ENCODE measurements at places on chromosomes 5 and 9.

GRCh38 chr5:98989727-98990126 lies 60.9 kb upstream of the CHD1 start:
- no peak for DNase-seq

DNA sequence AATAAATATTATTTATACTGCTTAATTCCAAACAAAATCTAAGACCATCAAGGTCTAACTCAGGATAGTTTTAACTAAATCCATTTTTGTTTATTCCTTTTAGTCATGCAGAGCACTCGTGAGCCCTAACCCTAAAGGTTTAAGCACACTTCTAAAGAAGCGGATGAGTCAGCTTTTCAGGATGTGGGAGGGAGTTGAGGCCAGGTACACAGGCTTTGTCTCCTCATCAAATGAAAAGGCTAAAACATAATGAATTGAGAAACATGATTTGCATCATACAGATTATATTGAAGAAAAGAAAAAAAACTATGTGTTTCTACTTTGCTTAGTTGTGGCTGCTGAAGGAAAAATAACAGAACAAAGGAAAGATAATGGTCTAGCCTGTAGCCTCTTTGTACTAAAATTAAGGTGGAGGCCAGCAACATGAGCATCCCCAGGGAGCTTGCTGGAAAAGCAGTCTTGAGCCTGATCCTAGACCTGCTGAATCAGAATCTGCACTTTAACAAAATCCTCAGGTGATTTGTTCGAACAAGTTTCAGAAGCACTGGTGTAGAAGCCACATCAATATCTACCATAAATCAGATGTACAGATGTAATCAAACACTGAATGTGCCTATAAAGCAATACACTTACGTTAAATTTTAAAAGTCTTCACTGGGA lies 21.1 kb upstream of the ISCA1 start:
- no peak for DNase-seq

GRCh38 chr5:69498384-69498783 lies 5.8 kb downstream of the OCLN start:
- DNase-seq: no peak

GRCh38 chr5:65986050-65986451 lies 59.7 kb downstream of the ERBIN start:
- DNase-seq: no peak

GRCh38 chr5:91151947-91152346 lies 231.2 kb downstream of the ARRDC3 start:
- no peak for DNase-seq

DNA sequence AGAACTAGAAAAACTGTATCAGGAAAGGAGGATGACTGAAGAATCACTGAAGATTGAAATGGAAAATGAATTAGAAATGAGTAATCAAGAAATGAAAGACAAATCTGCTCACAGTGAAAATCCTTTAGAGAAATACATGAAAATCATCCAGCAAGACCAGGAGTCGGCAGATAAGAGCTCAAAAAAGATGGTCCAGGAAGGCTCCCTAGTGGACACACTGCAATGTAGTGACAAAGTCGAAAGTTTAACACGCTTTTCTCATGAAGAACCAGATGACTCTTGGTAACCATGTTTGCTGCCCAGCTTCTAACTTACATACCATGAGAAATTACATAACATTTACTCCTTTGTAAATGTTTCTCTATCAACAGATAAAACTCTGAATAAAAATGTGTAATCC lies 37.1 kb downstream of the CPLANE1 start:
- DNase-seq: no peak

GRCh38 chr5:150311015-150311692 lies 8.4 kb upstream of the ARSI start:
- DNase-seq: no peak

DNA sequence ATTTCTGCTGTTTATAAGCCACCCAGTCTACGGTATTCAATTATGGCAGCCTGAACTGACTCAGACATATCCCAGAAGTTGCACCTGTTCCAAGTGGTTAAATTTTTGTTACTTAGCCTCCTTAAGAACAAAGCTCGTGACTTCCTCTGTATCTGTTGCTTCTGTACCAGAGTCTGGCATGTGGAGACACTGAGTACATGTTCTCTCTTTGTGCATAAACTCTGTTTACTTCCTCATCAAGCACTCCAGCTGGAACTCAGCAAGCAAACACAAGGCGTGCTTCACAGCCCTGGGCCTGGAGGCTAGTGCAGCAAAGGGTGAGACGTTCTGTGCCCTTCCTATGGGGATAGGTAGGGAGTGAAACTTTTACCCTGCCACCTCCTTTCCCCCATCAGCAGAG lies 19.0 kb downstream of the C9orf152 start:
- no peak for DNase-seq

DNA sequence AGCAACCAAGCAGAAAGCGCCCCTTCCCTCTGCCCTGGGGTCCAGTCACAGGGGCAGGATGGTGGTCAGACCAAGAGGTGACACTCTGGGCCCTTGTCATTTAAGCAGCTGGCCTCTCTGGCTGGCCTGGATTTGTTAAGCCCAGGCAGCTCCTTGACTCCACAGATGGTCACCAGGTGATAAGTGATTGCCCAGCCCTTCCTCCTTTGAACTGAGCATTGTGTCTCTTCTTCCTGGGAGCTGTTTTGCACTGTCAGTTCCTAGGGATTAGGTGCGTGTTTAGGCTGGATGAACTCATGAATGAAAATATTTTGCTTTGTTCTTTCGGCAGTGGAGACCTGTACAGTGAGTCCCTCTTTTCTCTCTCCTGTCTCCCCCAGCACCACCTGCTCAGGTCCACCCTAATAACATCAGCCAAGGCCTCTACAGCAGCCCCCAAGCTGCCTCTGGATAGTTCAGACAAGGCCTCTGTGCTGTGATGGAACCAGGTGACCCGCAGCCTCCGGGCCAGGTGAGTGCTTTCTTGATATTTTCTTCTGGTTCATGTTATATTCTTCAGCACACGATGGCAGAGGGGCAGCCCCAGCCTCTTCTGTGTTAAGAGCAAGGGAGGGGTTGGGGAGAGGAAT lies 139.7 kb upstream of the PITX1 start:
- no peak for DNase-seq

DNA sequence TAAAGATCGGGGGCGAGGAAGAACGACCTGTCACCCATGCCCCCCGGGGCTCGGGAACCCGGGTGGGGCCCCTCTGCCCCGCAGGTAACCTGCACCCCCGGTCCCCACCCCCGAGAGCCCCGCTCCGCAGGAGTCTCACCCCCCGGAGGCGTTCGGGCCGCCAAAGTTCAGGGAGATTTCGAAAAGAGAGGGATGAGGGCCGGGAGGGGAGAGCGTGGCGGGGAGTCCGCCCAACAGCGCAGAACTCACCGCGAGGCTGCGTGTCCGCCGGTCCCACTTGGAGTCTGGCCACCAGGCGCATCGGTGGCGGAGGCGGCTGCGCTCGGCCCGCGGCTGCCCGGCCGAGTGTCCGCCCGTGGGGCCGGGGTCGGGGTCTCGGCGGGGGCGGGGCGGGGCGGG lies at the start of gene PHF19:
Gene PHF19 (minus strand): TSS at position 347 of the 399 bp plus-strand sequence. CDS start 2,447 bp downstream, outside the sequence.
- DNase-seq: peak; percentile 55

- DNase-seq: no peak
Measured at GRCh38 chr5:179954434-179954833, 46.7 kb upstream of the TBC1D9B start.

DNA sequence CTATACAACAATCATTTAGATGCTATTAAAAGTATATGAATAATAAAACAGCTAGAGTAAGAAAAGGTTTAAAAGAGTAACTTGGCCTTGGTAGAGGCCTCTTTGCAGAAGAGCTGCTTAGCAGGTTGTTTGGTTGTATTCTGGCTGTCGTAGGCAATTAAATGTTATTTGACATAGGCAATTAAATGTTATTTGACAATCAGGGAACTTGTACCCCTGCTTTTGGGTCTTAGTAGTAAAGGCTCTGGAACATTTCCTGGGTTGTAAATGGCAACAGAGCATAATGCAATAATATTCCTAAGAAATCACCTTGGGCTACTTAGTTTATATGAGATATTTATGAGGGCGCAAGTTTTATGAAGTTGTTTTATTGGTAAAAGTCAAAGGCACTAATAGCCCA lies 84.4 kb upstream of the SLC28A3 start:
- DNase-seq: no peak

DNA sequence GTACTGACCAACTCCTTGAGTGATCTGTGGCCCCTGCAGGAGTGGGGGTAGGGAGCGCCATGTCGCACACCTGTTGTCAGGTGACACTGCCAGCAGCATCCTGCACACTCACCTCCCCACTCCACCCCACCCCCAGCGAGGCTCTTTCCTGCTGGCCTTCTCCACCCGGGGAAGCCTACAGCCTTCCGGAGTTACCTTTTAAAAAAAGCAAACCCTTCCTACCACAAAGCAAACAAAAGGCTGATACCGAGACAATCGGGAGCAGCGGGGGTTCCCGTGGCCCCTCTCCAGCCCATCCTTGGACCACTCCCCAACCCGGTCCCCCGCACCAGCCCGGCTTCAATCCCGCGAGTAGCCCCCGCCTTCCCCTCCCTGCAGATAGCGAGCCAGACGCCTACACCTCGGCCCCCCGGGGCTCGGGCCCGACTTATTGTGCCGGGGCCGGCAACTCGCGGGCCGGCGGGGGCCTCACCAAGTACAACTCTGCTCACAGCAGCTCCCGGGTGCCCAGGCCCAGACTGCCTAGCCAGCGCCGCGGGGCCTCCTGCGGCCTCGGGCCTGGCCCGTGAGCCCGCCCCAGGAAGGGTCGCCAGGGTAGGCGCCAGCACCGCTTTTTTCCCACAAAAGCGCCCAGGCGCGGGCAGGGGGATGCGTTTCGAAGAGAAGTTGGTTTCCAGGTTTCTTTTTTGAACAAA lies 724 bp downstream of the MACROH2A1 start:
- peak; percentile 24 for DNase-seq

- DNase-seq: no peak
Measured at GRCh38 chr9:122827761-122828093, 661 bp downstream of the PDCL start.

DNA sequence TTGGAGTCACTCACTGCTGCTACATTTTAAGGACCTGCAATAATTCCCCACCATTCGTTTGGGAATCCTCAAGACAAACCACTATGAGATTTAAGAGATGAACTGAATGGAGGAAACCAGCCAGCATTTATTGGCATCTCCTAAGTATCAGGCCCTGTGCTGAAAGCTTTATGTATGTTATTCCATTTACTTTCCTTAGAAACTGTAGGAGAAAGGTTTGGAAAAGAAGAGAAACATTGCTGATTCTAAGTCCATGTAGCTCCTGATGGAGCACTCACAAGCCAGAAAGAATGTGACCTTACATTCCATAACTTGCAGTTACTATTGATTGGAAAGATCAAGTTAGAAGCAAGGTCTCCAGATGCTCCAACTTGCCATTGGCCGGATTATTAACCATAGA lies 267.4 kb downstream of the GAS1 start:
- no peak for DNase-seq

DNA sequence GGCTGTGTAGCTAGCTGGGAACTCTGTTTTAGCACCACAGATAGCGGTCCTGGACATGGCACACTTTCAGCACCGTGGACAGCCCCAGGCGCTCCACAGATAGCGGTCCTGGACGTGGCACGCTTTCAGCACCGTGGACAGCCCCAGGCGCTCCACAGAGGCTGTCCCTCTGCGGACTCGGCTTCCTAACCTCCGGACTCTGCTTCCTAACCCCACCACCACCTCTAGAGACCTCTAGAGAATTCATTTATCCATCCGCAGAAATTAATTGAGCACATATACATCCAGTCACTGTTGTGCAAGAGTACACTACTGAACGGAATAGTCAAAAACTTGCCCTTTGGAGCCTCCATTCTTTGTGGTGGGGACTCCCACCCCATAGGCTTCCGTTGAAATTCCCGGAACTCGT lies 27.4 kb downstream of the UNC5A start:
- DNase-seq: peak; percentile 58

GRCh38 chr5:113020461-113021273 lies 44.1 kb downstream of the DCP2 start:
- no peak for DNase-seq

DNA sequence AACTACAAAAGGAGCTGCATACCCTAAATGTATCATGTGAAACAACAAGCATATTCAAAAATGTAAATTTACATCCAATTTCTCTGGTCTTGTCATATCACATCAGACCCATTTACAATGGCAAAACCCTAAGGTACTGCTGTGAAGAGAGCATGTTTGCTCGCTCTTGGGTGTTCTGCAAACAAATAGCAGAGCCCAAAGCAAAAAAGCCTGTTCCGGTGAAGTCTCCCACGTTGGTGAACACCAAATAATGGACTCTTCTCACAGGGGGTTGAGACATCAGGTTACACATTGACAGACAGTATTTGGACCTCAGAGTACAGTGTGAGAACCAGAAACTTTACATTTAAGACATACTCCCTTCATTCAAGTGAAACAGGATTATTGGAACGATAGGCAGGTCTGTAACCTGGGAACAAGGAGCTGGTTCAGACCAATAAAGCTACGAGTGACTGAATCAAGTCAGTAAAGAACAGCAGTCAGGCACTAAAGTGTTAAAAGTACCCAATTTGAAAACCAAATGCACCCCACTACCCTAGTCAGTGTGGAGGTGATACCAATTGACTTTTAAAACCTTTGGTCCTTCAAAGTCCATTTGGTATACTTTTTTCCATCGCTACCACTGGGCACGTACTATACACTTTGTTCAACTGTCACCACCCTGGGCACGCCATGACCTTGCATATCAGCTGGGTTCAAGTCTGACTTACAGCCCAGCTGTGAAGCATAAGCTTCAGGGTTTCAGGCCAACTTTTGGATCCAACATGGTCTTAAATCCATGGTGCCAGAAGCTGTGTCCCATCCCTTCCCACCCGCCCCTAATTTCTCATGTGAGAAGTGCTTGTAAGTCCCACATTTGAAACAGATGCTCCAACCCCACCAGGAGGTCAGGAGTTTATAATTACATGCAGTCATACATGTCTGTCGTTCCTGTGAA lies 36.4 kb downstream of the ETF1 start:
- DNase-seq: no peak

DNA sequence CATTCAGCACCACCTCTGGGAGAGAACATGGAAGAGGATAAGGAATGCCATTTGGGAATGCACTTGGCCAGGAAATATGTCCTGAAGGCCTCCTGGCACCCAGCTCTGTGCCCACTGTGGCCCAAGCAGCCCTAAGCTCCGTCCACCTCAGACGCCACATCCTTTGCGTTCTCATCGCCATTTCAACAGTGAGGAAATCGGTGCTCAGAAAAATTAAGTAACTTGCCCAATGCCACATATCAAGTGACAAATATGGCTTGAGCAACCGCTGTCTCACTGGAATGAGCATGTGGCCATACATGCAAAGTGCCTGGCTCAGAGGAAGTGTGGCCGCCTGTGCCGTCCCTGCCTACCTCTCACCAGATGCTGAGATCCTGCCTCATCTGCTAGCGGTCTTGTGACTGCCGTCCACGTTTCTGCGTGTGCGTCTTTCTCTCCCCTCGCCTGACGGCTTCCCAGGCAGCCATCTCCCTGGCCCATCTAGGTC lies 984 bp upstream of the DOK3 start:
- DNase-seq: no peak
